ENCODE measurements at places on chromosomes 4 and X.

- no peak for DNase-seq
Observed at GRCh38 chrX:17537723-17538243, 162.8 kb downstream of the NHS start.

- DNase-seq = no peak
Observed at GRCh38 chr4:87497159-87497558, 32.0 kb downstream of the SPARCL1 start.

DNA sequence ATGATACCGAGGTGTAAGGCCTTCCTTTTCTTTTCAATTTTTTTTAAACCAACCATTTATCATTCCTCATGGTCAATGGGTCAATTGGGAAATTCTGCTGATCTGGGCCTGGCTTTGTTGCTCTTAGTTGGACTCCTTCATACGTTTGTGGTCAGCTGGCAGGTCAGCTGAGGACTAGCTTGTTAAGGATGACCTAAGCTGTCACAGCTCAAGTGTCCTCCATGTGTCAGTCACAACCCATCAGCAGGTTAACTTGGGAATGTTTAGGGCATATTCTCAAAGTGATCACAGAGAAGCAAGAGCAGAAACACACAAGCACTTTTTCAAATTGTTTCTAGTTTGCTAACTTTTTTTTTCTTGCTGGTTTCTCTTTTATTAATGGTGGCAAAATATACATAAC is 117.4 kb upstream of the MAB21L2 start:
- DNase-seq = no peak

DNA sequence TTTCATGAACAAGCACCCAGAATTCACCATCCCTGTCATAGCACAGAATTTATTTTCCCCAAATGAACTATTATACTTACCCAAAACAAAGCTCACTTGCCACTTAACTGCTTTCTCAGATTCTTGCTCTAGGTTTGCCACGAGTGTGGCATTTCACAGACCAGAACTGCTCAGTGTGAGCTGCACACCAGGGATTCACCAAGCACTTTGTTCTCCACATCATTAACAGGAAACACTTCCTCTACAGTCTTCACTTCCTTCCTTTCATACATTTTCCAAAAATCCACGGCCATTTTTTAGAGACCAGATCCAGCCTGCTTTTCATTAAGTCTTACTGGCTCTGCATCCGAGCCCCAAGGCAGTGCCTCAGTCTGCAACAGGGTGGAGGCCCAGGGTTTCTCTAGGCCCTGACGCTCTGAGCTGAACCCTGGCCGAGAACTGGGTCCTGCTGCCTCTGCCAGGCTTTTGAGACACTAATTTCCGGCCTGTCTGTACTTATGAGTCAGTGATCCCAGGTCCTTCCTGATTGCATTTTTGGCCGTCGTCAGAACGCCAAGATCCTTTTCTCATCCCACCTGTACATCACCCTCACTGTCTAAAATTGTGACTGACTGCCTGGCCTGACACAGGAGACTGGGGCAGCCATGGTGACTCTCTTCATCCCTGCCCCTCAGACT is 67.6 kb upstream of the MTNR1A start:
- DNase-seq = no peak

DNA sequence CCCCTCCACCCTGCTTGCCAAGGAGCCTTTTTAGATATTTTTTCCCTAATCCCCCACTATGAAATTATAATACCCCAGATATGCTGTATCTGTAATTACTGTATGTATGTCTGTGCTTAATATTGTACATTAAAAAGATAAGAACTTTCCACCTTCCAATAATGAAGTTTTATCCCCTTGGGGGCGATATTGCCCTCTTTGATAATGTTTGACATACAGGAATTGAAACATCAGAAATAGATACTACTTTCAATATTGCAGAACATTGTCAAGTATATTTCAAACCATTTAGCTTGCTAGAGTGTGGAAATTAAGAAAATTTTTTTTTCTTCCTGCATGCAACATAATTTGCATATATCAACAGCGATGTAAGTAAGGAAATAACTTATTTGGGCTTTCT is 58.9 kb downstream of the NAF1 start:
- DNase-seq = no peak

GRCh38 chr4:105197777-105198176 is 51.1 kb downstream of the TET2 start:
- DNase-seq = no peak

GRCh38 chr4:1087371-1087770 is 26.0 kb downstream of the RNF212 start:
- DNase-seq = no peak

DNA sequence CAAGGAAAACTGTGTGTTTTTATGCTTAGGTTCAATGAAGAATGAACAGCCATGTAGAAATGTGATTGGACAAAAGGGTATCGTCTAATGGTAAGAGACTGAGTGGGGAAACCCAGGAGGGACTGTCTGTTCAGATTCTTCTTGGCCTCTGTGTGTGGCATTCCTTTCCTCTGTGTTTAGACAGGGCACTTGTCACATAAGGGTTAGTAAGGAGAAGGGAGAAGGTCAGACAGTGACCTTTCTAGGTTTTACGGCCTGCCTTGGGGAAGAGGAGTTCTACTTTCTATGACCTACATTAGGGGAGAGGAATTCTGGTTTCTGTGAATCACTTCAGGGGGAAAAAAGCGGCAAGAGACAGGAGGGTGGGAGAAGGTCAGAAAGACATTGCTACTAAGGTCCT is 119.5 kb downstream of the GC start:
- no peak for DNase-seq

- no peak for DNase-seq
Observed at GRCh38 chrX:119236623-119237561, 807 bp downstream of the PGRMC1 start.

- DNase-seq = no peak
Observed at GRCh38 chr4:10061650-10062415, 40.5 kb upstream of the SLC2A9 start.

DNA sequence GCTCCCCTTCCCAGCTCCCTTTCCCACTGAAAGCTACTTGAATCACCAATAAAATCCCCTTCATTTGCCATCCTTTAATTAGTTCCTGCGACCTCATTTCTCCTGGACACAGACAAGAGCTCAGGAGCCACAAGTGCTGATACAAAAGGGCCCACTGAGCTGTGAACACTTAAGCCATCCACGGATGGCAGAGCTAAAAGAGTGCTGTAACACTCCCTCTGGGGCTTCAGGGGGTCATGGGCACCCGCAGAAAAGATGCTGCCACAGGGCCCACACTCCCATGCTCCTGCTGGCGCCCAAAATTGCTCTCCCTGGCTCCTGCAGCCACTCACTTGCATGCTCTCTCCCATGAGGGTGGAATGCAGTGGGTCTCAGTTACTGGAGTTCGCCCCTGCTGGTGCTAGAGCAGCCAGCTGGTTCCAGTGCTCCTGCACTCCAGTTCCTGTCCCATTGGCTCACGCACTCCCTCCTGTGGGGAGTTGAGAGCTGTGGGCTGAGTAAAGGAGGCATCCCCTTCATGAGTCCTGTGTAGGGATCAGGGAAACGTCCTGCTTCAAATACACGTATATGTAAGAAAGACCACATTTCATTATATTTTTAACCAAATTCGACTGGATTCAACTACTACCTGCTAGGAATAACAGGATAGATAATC is 1291.0 kb downstream of the ARAP2 start:
- no peak for DNase-seq

- no peak for DNase-seq
Observed at GRCh38 chr4:67576538-67576937, 18.0 kb downstream of the STAP1 start.

All from NCI-H1105 (cell line).